NCI-H1436 treated with DMSO at 0.1 percent for 48 hours (cell line): ENCODE measurements at places on chromosomes 12 and 14.

GRCh38 chr12:86456241-86456640 lies 200.1 kb upstream of the MGAT4C start:
- DNase-seq = no peak

GRCh38 chr12:26406391-26406790 lies 211.0 kb downstream of the SSPN start:
- no peak for DNase-seq

DNA sequence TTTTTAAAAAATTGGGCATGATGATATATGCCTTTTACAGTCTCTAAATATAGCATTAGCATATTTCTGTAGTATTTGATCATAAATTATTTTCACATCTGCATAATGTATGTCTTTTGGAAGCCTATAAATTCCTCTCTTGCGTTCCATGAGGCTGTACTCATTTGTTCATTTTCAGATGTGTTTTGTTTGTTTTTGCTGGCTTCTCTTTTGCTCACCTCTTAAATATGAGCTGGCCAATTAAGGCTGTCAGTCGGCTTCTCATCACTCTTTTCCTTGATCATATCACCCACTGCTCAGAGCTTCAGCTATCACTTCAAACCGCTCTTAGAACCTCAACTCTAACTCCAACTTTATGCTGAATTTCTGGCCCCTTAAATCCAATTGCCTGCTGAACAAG lies 6.6 kb downstream of the TMEM263 start:
- no peak for DNase-seq

DNA sequence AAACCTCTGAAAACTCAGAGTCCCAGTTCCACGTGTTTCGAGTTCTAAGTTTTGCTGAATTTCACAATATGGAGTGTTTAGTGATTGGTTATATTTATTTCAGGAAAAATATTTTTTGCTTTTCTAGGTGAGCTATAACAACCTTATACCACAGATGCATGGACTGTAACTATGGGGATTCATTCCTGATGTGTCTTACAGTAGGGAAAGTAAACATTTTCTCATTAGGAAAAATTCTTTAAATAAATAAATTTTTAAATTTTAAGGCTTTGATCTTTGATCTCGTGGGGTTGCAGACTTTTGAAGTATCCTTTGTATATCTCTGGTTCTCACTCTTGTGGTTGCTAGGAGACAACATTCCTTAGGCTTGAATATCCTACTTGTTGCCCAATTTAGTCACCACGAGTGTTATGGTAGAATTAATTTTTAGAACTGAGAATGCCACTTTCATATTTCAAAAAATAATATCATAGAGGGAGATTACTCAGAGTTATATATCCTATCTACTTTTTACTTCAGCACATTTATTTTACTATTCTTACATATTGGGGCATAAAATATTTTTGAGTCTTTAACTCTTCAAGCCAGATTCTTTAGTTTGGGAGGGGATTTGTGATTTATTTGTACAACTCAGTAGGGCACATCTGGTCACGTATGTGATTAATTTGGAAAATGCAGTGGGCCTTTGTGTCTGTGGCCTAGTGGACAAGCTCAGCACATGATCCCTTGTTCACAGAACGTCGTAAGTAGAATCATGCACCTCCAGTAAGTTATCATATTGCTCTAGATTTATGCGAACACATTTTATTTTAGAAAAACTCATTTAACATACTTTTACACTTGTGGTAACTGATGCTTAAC lies 224.0 kb downstream of the TTC6 start:
- DNase-seq = no peak

DNA sequence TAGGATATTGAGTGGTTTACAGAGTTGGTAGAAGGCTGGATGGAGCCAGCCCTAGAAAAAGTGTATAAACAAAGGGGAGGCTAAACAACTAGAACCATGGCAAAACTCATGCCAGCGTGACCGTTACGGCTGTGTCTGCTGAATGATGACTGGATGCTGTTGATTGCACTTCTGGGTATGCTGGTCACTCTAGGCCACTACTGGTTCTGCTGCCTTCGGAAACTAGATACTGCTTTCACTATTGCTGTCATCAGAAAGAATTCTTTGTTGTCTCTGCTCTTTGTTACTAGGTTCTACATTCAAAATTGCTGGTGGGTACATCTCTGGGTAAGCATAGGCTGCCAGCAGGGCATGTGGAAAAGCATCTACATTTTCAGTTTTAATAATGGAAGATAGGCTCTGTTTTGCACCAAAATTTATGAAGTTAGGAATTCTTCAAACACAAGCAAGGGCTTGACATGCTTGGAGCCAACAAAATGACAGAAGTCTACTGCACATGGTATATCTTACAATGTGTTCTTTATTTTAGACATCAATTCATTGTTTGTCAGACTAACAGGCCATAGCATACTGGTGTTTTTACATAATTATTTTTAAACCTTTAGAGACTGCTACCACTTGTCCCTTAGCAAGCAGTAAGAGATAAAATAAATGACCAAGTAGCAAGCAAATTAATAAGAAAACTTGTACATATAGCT lies 15.4 kb downstream of the MON2 start:
- no peak for DNase-seq

DNA sequence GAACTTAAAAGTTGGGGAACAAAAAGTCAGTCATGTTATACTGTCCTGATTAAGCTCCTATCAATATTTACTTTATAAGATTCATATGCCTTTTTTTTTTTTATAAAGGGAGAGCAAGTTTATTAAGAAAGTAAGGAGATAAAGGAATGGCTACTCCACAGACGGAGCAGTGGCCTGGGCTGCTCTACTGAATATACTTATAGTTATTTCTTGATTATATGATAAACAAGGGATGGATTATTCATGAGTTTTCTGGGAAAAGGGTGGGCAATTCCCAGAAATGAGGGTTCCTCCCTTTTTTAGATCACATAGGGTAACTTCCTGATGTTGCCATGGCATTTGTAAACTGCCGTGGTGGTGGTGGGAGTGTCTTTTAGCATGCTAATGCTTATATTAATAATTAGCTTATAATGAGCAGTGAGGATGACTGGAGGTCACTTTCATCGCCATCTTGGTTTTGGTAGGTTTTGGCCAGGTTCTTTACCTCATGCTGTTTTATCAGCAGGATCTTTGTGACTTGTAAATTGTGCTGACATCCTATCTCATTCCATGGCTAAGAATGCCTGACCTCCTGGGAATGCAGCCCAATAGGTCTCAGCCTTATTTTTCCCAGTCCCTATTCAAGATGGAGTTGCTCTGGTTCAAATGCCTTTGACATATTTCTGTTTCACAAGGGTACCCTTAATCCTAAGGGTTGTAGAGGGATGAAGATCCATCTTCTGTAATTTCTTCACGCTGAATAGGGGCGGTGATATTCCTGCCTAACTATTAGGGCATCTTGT lies 73.9 kb downstream of the OTOGL start:
- DNase-seq = no peak

DNA sequence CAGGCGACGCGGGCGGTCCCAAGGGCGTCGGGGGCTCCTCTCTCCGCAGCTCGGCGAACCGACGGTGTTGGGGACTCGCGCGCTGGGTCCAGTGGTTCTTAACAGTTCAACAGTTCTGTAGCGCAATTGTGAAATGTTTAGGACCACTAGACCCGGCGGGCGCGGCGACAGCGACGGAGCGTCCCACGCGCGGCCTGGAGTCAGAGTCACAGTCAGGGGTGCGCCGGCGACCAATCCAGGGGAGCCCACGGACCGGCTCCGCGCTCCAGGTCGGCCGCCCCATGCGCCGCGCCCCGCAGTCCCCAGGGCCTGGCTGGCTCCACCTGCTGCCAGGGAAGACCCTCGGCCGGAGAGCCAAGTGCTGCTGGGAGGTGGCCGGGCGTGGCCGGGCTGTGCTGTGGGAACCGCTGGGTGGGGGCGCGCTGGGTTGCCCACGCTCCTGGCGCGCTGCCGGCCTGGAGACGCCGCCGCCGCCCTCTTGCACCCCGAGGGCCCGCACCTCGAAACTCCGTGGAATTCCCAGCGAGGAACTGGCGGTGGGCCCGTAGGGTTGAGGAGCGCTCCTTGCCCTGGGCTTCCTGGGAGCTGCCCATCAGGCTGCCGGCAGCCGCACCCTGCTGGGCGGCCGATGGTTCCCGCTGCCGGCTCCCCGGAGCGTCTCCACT lies 20.9 kb upstream of the KIF26A start:
- no peak for DNase-seq

DNA sequence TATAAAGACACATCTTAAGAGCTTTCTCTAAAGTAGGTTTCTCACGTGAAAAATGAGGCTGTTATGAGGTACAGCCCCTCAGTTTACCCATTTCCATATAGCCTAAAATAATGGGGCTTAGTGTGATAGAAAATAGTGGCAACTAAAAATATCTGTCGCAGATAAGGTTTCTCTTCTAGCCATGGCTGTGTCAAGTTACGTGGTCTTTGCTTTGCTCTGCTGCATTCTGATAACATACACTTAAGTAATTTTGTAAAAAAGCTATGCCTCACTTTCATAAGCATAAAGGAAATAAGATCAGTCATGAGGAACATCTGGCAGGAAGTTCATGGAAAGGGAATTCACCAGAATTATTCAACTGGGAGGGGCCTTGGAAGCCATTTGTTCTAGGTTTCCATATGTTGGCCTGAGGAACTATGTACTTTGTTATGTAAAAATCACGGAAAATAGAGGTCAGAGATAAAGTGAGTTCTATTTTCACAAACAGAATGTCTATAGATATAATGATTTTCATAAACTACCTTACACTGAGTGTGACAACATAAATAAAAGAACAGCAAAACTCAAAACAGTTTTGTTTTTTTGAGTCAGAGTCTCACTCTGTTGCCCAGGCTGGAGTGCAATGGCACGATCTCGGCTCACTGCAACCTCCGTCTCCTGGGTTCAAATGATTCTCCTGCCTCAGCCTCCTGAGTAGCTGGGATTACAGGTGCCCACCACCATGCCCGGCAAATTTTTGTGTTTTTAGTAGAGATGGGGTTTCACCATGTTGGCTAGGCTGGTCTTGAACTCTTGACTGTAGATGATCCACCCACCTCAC lies 195.6 kb upstream of the KRR1 start:
- DNase-seq = no peak

DNA sequence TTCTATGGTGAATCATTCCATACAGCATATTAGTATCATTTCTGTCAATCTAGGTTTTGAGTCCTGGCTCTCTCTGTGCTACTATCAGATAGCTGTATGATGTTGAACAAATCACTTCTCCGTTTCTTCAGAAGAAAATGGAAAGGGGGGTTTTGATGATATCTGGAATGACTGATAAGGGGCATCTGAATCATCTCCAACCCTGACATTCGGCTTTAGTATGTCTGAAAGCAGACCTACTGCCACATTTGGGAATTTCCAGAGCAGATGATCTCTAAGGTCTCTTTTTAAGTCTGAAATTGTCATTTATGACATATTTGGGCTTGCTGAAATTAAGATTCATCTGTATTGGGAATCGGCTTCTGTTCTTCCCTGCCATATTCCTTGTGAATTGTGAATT lies 10.1 kb downstream of the MLF2 start:
- no peak for DNase-seq

GRCh38 chr12:112971248-112971647 lies 7.1 kb upstream of the OAS2 start:
- no peak for DNase-seq

DNA sequence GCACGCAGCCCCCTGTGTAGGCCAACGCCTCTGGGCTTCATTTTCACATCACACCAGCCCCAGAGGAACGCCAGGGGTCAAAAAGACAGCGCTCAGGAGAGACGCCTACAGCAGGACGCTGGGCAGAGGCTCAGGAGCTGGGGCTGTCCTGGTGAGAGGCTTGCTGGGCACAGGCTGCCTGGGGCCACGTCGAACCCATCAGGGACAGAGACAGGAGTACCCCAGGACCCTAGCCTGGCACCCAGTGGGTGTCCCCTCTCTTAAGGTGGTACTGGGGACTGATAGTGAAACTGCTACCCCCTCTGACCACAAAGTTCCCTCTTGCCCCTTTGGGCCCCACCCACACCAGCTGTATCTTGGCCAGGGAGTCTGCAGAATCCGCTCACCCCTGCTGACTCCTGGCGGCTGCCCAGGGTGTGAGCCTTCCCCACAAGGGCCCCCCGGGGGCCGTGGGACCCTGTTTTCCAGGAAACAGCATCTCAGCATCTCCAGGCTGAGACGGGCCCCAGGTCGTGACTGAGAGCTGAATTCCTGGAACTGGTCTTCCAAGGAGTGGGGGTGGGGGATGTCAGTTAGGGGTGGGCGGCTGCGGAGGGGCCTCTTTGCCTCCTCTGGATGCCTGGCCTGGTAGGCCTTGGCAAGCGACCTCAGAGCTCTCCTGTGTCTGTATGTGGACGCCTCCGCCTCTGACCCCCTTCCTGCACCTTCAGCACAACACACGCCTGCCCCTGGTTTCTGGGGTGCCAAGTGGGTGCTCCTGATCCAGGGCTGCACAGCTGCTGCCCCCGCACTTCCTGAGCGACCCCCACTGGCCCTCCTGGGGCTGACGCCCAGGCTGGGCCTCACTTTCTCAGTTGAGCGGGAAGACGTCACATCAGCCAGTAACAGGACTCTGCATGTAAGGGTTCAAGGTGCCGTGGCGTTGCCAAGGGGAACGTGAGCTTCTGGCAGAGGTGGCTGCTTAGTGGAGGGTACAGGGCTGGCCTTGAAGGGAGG lies 321.9 kb upstream of the RTL1 start:
- DNase-seq = no peak

DNA sequence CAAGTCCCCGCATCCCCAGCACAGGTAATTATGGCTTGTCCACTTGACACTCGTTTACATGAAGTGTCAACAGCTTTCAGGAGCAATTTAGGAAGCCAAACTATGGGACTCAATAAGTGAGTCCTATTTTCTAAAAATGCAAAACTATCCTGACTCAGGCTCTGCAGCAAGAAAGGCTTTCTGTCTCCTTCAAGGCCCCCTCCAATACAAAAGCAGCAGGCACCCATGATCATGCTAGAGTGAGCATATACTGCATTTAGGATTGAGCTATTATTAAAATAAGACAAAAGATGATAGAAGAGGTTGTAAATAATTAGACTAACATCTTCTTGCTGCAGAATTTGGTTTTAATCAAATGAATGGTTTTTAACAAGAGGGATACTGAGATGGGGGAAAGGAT lies 3.2 kb downstream of the SIX6 start:
- DNase-seq = no peak

DNA sequence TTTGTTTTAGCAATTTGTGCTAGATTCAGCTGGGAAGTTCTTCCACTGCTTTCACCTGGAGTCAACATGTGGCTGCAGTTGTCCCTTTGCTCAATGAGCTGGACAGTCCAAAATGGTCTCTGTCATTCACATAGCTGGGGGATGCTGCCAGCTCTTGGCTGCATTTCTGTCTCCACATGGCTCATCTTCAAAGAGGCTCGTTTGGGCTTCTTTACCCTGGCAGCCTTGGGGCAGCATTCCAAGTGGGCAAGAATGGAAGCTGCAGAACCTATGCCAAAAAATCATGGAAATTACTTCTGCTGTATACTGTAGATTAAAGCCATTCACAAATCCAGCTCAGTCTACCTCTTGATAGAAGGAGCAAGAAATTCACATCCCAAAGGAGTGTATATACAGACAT lies 199.1 kb downstream of the SLC5A8 start:
- no peak for DNase-seq
